ENCODE measurements at places on chromosomes 4 and X. TPM values are rescaled to one million over a fixed set of nuclear protein-coding genes. Genes with fewer than 3 reads are reported as not detected.

The C4orf50 gene
- total RNA-seq = 0.05 TPM

The STBD1 gene
- 22.1 TPM for total RNA-seq

The HTRA3 gene
- 38.4 TPM for total RNA-seq

The ARSH gene
- not detected for total RNA-seq

The CXCL11 gene
- 0.40 TPM for total RNA-seq

The AKAP4 gene
- not detected for total RNA-seq

The MMRN1 gene
- total RNA-seq = 1.2 TPM

The UGT2B15 gene
- total RNA-seq = not detected

The HPGDS gene
- total RNA-seq = 0.59 TPM

The IL13RA2 gene
- 0.48 TPM for total RNA-seq

The C4orf54 gene
- 1.0 TPM for total RNA-seq

DNA sequence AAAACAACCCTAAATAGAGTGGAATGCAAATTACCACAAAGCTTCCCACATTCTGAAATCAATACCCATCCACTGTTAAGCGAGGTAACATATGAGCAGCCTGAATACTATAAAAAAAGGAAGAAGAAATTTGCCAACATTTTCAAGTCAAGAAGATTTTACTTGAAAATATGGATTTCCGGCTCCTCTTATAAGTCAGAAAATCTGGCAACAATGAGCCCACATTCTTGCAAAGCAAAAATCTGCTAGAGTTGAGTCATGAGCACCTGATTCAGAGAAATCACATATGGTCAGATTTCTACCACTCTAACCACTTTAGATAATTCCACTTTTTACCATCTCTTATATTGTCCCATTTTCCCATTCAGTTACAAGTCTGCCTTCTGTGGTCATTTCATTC lies 395.7 kb downstream of the DTHD1 start:
- no peak for DNase-seq

DNA sequence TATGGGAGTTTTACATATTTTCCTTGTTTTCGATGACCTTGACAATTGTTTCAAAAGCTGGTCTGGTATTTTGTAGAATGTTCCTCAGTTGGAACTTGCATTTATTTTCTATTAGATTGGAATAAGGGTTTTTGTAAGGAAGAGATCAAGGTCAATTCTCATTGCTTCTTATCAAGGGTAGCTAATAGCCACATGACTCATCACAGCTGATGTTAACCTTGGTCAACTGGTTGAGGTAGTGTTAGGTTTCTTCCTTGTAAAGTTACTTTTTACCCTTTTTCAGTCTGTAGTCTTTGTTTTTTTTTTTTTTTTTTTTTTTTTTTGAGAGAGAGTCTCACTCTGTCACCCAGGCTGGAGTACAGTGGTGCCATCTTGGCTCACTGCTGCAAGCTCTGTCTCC lies 257.2 kb downstream of the SNCA start:
- no peak for DNase-seq

GRCh38 chrX:32116047-32116446 lies 1044.2 kb upstream of the FTHL17 start:
- DNase-seq = no peak

DNA sequence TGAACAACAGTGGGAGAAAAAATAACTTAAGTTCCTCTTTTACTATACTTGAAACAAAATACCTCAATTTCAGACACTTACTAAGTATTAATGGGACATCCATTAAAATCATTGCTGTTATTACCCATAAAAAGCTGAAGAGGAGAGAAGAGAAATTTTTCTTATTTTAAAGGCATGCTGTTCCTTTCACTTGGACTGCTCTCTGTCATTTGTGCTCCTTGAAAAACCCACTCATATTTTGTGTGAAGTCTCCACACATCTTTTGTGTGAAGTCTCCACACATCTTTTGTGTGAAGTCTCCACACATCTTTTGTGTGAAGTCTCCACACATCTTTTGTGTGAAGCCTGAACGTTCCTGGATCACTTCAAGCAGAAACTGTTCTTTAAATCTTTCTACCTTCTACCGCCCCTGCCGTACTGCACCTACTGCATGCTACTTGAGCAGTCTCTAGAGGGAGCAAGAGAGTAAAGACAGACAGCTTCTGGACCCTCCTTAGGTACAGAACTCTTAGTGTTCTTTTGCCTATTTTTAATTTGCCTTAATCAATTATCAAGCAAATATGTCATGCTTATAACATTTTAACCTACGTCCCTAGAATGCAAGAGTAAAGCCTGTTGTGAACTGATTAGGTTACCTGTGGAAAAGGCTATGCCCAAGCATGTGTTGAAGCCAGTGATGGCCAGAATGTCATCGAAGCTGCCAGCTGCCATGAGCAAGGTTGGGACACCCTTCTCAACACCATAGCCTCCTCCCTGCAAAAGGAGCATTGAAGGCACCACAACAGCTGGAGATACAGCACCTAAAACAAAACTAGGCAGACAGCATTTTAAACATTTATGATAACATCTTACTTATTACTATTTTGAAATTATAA lies 27.1 kb upstream of the SLC9B1 start:
- peak; percentile 18 for DNase-seq

DNA sequence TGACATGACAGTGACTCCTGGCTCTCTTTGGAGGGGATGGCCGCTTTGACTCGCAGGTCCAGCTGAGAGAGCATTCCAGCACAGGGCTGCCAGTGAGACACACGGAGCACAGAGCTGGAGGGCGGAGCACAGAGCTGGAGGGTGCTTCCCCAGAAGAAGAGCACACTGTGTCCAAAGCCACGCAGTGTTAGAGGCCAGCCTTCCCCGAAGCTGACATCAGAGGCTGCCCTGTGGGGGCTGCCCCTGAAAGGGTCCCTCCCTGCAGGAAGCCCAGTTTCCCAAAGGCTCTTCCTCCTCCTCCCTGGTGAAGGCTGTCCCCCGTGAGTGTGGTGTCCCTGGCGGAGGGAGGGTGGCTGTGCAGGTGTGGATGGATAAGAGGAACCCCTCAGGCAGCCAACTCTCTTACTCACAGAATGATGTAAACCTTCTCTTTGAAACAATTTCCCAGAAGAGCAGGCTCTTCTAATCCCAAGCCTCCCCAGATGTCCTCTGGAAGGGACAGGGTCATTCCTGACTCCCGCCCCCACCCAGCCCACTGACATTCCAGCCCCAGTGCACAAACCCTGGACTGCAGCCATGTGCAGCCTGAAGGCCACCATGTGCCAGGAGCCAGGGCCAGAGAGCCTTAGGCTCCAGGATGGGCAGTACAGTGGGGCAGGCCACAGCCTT lies 53.4 kb downstream of the PSAPL1 start:
- DNase-seq = peak; percentile 38

- no peak for DNase-seq
These were observed 58.8 kb downstream of the FRMPD4 start for GRCh38 chrX:12197030-12197429.

GRCh38 chr4:110109455-110109854 lies 89.0 kb downstream of the ELOVL6 start:
- no peak for DNase-seq

- DNase-seq = no peak
These were observed 307.2 kb downstream of the SLC7A11 start for GRCh38 chr4:137934911-137935310.

- DNase-seq = no peak
These were observed 343.3 kb upstream of the FRG1 start for GRCh38 chr4:189597341-189597740.

DNA sequence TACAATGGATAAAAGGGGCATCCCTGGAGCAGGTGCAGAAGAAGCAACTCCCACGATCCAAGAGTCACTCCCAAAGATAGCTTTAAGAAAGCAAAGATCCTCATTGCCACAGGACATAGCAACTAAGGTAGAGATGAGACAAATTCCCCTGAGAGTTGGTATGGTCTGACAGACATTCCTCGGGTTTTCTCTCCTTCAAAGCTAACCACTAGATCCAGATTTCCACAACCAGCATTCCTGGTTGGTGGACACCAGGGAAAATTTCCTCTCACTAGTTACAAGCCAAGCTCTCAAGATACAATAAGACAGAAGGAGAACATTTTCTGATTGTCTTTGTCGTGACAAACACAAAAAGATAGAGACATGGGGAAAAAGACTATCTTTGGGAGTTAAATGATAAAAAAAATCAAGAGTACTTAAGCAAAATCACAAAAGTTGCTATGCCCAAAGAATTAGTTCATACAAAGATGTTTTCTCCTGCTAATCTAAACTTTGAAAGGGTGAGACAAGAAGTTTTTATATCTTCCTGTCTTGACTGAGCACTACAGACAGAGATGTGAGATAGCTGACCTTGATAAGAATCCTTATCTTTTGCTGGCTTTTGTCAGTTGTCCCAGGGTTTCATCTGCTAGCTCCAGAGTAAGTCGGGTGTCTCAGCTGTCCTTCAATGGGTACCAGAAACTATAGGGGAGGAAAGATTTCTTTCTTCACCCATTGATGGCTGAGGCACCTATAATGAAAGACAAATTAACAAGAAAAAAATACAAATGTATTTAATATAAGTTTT lies 200.5 kb downstream of the CENPC start:
- no peak for DNase-seq

- DNase-seq = no peak
These were observed 84.9 kb downstream of the MAML3 start for GRCh38 chr4:140069066-140069465.

DNA sequence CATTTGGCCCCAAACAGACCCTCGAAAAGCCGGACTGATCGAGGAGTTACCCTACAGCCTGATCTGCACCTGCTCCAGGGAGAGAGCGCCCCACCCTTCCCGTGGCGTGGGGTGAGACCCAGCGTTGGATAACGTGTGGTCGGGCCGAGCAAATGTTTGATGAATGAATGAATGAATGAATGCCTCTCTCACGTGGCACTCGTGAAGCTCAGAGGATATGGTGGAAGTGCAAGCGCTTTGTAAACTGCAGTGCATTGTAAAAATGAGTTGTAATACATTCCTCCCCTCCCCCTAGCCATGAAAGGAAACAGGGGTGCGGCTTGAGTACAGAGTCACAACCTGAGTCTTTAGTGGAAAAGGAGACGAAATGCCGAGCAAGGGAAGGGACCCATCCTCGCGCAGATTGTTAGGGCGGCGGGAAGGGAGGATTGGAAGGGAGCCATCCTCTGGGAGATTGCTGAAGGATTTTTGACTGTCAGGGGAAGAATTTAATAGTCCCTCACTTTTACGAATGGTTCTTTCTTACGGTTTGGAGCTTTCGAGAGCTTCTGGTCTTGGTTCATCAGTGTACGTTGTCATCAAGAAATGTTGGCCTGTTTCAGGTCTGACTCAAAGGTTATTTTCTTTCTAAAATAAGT lies 772 bp upstream of the FBXW7 start:
- DNase-seq = no peak

DNA sequence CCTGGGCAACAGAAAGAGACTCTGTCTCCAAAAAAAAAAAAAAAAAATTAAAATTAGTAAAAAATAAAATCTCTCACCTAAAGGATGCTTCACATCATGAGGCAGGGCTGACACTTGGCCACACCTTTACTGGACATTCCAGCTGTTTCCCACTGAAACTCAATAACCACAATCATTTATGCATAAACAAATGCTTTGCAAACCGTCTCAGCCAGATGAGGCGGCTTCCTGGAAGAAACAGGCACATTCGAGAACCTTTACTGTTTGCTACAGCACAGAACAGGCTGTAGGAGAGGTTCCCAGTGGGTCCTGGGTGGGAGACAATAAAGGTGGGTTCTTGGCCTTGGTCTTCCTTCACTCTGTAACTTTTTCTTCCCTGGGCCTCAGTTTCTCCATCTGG lies 10.9 kb upstream of the TBC1D14 start:
- DNase-seq = no peak

GRCh38 chr4:100497791-100498190 lies 20.0 kb downstream of the EMCN start:
- no peak for DNase-seq

DNA sequence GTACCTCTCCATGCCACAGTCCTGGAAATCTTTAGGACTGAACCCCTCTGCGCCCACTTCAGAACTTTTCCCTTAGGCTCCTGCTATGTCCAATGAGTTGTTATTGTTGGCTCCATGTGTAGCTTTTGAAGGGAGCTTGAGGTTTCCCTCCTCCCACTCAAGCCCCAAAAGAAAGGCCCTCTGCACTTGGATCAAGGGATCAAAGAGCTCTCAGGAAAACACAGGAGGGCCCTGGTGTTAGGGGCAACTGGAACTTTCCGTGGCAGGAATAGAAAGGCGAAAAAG lies 135.0 kb downstream of the RASL11B start:
- no peak for DNase-seq

DNA sequence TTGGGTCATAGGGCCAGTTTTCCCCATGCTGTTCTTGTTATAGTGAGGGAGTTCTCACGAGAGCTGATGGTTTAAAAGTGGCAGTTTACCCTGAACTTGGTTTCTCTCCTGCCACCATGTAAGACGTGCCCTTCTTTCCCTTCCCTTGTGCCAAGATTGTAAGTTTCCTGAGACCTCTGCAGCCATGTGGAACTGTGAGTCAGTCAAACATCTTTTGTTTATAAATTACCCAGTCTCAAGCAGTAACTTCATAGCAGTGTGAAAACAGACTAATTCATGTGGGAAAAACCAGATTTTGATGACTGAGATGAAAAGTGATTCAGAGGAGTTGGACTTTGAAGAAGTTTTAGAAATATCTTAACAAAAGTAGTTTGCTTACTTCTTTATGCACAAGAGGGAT lies 101.4 kb downstream of the ARHGAP10 start:
- no peak for DNase-seq

DNA sequence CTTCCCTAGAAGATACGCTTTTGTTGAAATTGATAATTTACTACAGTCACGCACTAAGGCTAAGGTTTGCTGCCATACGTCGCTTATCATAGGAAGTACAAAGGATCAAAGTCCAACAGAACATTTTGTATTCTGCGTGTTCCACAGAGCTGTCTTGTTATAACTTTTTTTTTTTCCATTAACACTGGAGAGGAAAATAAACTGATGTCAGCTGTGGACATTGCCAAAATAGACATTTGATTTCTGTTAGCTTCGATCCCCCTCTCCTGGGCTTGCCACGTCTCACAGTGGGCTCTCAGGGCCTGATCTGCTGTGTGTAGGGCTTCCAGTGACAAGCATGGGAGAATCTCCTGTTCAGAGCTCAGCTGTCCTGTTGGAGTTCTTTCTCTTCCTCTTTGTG lies 93.3 kb downstream of the SPATA18 start:
- DNase-seq = no peak

GRCh38 chrX:115462406-115462805 lies 98.6 kb upstream of the PLS3 start:
- DNase-seq = no peak

DNA sequence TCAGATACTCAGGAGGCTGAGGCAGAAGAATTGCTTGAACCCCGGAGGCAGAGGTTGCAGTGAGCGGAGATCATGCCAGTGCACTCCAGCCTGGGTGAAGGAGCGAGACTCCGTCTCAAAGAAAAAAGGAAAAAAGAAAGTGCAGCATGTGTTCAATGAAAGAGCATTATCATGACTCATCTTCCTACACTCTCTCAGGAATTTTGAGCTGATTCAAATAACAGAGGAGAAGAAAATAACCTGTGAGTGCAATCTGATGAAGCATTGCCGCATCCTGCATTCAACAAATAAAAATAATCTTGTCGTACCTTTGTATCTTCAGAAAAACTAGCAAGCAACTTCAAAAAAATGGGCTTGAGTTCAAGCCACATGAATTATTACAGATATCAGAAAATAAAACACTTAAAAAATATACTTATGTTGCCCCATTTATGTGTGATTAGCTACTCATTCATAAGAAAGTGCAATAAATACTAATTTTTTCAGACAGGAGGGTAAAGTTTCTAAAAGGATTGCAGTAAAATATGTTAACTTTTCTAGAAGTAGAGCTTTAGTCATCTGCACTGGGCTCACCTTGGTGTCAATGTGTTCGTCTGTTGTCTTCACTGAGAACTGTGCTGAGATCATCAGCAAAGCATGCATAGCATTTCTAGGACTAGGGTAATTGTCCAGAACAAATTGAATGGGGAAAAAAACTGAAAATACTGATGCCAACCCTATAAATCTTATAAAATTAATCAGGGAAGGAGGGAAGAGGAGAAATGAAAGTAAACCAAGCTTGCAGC lies 90.4 kb upstream of the VCX3B start:
- no peak for DNase-seq
